ENCODE measurements at places on chromosomes 11 and 22. TPM values are rescaled to one million over a fixed set of nuclear protein-coding genes. Genes with fewer than 3 reads are reported as not detected.

DNA sequence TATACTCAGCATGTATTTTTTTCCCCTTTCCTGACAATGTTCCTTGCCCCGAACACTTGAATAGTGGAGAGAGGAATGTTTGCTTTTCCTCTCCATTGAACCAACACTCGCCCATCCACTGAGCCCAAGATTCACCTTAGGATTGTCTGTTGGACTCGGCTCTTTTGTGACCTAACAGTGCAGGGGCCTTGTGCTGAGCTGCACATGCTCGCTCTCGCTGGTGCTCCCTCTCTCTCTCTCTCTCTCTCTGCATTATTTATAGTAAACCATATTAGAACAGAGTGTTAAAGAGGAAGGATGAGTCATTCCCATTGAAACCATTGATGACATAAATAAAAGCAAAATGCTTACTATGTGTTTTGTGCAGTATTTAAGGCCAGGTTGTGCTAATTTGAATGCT, 20.7 kb downstream of the ZBTB16 start:
- no peak for DNase-seq

DNA sequence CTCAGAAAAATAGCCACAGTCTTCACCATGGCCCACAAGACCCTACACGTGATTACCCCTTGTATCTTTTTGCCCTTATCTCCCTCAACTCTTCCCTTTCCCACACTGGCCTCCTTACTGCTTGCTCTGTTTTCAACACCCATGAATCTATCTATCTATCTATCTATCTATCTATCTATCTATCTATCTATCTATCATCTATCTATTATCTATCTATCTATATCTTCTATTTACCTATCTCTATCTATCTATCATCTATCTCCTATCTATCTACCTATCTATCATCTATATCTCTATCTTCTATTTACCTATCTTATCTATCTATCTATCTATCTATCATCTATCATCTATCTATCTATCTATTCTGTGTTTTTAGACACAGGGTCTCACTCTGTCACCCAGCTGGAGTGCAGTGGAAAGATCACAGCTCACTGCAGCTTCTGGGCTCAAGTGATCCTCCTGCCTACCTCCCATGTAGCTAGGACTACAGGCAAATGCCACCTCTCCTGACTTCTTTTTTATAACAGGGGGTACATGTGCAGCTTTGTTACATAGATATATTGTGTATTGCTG, 54.2 kb downstream of the CNTF start:
- DNase-seq, result no peak

GRM5 gene
- total RNA-seq, result not detected

DNA sequence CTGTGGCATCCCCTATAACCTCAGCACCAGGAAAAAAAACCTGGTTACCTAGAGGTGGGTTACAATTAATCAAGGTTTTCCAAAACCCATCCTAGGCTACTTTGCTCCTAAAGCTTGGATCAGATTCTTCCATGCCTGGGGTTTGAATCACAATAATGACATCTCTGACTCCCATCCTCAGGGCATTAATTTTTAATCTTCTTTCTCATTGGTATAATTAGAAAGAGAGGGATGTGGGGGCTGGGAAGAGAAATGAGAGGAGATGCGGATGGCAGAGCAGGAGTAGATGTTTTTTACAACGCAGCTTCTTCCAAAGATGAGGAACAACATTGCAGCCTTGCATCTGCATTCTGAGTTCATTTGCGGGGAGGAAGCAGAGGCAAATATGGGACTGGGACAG, 117.2 kb upstream of the E2F8 start:
- no peak for DNase-seq

- DNase-seq, result no peak
Observed at GRCh38 chr11:120108154-120108784, 29.6 kb downstream of the TRIM29 start.

GRCh38 chr11:5620651-5621521, 3.9 kb upstream of the TRIM34 start:
- no peak for DNase-seq

Measured in vagina (tissue), 2 donors.